Memory B cell (primary cell): ENCODE measurements at places on chromosomes 16 and 17.
A peak's percentile ranks its signal among the peaks of the same experiment; 100 is the strongest.

DNA sequence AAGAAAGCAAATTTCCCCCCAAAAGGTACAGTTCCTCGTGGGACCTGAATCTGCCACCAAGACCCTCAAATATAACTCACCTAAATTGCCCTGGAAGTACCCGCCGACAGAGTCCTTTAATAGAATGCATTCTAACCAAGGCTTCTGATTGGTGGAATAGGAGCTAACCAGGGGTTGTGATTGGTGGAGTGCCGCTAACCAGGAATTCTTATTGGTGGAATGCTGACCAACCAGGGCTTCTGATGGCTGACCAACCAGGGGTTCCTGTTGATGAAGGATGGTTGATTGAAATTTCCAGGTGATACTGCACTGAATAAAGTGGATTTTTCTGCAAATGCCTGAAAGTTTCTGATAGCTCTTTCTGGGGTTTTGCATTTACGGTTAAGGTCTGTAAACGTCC is 6.5 kb downstream of the TFAP4 start:
- DNase-seq, result no peak

GRCh38 chr17:17420561-17421269 is 56.1 kb upstream of the MED9 start:
- DNase-seq, result no peak

DNA sequence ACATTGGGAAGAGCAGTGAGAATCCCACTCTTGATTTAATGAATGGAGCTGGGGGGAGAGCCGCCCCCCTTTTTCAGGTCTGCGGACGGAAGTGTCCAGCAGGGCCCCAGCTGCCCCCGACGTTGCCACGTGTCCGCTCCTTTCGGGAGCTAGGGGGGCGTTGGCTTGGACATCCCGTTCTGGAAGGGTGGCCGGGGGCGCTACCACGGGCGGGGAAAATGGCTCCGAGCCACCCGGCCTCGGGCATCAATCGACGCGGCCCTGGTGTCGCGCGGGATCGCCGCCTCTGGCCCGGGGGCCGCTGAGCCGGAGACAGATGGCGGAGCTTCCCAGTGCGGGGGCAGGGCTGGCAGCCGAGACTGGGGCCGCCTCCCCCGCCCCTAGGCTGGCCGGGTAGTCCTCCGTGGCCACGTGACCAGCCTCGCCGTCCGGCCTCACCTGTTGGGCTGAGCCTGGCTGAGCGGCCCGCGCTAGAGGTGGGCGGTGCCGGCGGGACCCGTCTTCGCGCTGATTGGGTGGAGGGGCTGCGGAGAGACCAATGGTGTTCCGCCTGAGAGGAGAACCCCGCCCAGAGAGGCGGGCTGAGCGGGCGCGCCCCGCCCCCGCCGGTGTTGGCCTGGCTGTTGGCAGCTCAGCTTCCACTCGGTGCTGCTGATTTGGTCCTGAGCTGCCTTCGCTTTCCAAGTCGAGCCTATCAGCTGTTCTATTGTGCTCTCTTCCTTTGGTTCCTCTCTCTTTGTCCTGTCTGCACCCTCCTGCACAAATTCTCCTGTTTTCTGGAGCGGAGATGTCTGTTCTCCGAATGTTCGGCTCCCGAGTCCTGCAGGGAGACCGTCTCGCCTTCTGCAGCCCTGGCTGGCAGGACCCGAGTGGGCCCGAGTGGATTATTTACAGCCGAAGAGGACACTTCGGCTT is 8.3 kb downstream of the HS3ST3B1 start:
- peak; percentile 63 for DNase-seq

DNA sequence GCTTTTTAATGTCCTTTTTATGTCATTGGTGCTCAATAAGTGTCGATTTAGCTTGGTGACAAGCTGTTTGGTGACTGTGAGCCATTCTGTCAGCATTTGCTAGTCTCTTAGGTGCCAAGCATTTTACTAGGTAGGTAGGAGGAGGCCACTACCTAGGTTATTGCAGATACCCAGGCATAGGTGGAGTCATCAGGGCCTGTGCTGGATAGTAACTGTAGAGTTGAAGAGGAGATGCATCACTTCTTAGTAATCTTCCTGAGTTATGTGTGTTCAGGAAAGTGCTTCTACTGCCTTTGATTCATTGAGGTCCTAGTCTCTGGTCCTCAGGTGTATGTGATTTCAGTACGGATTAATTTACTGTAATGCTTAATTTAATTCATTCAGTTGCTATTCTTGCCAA is 17.7 kb downstream of the USP10 start:
- no peak for DNase-seq

DNA sequence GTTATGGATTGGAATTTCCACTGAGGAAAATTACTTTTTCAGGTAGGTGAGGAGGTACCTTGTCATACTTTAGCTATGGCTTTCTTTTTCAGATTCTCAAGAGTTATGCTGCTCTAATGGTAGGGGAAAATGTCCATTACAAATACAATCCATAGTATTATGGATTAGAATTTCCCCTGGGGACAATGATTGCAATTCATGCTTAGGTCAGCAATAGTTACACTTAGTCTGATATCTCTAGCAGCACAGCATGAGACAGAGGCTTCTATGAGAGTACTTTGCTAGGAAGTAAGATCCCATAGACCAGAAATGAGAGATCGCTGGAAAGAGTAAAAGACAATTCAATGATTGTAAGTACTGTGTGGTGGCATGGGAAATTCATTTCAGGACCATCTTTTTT is 949.5 kb upstream of the CDH8 start:
- no peak for DNase-seq

- DNase-seq, result peak; percentile 27
Observed at GRCh38 chr17:3796110-3796821, 4.7 kb downstream of the ITGAE start.
